ENCODE measurements at places on chromosomes 13 and 19. TPM values are rescaled to one million over a fixed set of nuclear protein-coding genes. Genes with fewer than 3 reads are reported as not detected.

DNA sequence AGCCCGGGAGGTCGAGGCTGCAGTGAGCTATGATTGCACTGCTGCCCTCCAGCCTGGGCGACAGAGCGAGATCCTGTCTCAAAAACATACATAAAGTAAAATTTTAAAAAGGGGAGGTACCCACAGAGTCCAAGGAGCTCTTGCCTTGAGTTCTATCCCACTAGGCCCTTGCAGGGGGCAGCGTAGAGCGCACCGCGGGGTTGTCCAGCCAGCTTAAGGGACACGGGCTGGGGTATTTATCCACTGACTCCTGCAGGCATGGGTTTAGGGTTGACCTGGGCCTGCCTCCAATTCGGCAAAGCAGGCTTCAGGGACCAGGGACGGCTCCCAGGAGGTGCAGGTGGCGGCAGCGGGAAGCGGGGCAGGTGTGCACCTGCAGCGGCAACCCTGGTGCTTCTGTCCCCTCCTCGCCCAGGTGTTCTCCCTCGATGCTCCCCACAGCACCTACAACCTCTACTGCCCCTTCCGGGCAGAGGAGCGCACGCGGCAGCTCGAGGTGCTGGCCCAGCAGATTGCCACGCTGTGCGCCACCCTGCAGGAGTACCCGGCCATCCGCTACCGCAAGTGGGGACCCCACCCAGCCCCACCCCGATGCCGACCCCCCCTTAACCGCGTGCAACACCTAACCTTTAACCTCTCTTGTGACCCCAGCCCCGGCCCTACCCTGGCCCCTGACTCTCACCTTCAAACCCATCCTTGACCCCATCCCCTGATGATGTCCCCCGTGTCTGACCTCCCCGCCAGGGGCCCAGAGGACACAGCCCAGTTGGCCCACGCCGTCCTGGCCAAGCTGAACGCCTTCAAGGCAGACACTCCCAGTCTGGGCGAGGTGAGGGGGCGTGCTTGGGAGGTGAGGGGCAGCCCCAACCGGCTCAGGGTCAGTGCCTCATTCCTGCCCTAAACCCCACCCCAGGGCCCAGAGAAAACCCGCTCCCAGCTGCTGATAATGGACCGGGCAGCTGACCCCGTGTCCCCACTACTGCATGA, 4.7 kb downstream of the STXBP2 start:
- no peak for DNase-seq

DNA sequence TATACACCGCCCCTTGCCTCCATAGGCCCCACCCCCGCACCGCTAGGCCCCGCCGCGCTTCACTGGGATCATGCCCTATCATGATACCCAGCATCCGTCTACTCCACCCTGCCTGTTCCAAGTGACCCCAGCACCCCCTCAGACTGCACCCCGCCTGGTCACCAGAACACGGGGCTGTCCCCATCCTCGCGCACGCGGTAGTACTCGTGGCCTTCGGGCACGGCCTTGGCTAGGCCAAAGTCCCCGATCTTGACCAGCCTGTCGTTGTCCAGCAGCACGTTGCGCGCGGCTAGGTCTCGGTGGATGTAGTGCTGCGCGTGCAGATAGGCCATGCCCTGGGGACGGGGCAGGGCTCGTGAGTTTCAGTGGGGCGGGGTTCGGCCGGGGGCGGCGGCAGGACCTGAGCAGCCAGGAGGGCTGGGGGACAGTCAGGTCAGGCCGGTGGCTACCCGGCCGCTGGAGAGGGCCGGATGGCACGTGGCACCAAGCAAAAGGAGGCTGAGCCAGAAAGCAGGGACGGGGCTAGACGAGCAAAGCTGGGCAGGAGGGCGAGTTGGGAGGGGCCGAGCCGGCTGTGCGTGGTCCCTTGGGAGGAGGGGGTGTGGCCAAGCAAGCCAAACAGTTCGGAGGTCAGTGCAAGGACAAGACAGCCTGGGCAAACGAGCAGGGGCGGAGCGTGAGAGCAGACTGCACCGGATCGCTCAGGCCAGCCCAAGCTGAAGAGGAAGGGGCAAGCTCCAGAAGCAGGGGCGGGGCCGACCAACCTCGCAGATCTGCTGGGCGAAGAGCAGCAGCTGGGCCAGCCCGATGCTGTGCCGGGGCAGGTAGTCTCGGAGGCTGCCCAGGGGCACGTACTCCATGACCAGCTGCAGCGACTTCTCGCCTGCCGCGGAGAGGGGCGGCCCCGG, 13.6 kb upstream of the ICAM3 start:
- DNase-seq = no peak

DNA sequence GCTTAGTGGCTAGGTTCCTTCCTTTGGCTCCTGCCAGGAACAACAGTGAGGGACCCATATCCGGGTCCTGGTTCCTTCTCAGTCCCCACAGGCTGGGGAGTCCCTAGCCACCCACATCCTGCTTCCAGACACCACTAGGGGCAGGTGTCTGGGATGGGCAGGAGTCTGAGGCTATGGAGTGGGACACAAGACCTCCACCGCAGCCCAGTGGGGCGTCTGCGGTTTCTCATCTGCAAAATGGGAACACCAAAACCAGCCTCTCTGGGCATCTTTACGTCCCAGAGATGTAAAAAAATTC, 879 bp upstream of the FCGBP start:
- no peak for DNase-seq

GRCh38 chr13:24618011-24618955, 61.9 kb upstream of the ATP12A start:
- DNase-seq = no peak

RB1 gene
- total RNA-seq = 40.7 TPM

ZNF497 gene
- total RNA-seq = 3.9 TPM

KIR2DL3 gene
- total RNA-seq = not detected

Measured in MCF 10A (cell line).